T-cell (primary cell): ENCODE measurements at places on chromosomes 5 and 9.

DNA sequence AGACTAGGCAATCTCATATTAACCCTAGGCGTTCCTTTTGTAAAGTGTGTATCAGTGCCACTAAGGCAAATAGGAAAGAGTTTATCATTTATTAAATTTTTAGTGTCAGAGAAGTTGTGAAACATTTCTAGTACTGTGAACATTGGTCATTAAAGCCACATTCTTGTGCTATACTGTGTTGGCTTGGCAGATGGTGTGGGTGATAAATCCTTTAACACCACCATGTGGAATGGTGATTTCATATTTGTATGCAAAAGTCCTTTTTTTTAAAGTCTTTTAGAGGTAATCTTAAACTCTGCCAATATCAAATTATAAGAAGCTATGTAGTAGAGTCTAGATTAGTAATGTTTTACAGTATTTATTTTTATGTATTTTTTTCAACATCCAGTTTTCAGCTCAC is 18.1 kb downstream of the SLC12A2 start:
- DNase-seq = no peak

GRCh38 chr5:124438026-124438902 is 308.2 kb downstream of the ZNF608 start:
- no peak for DNase-seq

- no peak for DNase-seq
Measured at GRCh38 chr9:7265181-7265580, 507.4 kb downstream of the KDM4C start.

GRCh38 chr5:66072031-66072430 is 72.1 kb upstream of the SREK1 start:
- DNase-seq = no peak

DNA sequence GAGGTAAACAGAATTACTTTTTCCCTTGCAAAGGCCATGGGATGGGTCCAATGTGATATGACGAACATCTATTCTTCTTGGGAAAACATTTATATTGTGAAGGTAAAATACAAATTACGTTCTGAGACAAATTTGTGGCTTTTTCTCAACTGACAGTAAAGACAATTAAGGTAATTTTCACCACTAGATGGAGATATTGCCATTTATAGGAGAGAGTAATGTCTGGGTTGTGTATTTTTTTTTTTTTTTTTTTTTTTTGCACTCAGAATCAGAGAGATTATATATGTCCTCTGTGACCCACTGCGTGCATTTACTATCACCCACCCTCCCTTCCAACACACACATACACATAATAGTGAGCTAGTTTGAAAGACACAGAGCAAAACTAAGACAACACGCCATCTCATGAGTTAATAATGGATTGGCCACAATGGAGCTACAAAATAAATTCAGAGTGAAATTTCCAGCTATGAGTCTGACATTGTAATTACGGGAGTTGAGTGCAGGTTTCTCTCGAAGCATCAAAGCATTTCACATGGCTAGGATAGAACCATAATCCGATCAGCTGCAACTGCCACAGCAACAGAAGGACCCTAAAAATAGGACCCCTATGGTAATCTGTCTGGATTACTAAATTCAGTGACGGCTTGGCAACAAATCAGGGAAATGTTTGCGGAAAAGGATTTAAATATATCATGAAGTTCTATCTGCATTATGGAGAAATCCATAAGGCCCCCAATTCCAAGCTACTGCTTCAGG is 49.2 kb downstream of the ANXA1 start:
- no peak for DNase-seq

GRCh38 chr5:62982348-62982747 is 403.7 kb downstream of the LRRC70 start:
- no peak for DNase-seq

DNA sequence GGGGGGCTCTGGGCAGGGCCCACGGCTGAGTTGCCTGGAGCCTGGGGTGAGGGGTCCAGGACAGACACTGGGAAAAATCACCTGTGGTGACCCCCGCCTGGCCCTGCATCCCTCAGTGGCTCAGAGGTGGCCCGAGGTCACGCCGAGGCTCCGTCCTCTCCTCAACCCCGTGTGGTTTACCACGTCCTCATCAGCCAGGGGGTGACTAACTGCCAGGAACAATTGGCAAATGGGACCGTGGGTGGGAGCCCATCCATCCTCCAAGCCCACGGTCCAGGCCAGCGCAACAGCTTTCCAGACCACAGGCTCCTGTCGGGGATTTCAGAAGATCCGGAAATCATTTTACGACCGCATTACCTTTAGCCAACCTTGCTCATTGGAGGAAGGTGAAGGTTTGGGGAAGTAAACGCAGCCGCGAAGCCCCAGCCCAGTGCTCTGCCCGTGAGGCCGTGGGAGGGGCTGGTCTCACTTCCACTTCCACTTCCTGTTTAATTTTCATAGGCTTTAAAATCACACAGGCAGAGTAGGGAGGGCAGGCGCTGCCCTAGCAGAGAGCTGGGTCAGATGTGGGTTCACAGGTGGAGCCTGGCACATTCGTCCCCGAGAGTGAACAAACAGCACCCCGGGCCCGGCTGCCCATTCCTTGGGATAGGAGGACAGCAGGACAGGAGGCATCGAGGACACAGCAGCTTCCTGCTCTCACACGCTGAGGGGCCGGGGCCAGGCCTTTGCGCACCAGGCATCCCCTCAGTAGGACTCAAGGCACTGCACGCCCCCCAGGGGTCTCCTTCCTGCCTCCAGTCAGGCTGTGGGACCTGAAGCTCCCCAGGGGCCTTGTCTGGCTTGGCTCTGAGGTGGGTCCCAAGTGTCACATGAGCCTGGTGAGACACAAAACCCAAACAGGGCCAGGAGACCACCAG is 19.8 kb upstream of the SLC9A3 start:
- peak; percentile 38 for DNase-seq

- DNase-seq = no peak
Measured at GRCh38 chr9:107218829-107219485, 64.1 kb upstream of the RAD23B start.

- DNase-seq = no peak
Measured at GRCh38 chr5:54610197-54610944, 92.8 kb downstream of the SNX18 start.

DNA sequence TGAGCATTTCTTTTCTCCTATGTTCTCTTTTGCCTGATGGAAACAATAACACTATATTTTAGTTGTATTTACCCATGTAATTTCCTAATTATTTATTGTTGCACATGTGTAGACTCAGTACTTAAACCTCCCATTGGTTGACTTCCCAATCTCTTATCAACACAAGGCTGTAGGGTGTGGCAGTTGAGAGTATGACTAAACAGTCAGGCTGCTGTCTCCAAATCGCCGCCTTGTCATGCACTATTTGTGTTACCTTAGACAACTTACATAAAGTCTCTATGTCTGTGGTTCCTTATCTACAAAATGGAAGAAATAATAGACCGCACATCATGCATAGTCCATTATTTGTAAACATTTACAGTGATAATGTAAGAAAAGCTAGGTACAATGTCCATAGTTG is 68.9 kb upstream of the EFNA5 start:
- no peak for DNase-seq

DNA sequence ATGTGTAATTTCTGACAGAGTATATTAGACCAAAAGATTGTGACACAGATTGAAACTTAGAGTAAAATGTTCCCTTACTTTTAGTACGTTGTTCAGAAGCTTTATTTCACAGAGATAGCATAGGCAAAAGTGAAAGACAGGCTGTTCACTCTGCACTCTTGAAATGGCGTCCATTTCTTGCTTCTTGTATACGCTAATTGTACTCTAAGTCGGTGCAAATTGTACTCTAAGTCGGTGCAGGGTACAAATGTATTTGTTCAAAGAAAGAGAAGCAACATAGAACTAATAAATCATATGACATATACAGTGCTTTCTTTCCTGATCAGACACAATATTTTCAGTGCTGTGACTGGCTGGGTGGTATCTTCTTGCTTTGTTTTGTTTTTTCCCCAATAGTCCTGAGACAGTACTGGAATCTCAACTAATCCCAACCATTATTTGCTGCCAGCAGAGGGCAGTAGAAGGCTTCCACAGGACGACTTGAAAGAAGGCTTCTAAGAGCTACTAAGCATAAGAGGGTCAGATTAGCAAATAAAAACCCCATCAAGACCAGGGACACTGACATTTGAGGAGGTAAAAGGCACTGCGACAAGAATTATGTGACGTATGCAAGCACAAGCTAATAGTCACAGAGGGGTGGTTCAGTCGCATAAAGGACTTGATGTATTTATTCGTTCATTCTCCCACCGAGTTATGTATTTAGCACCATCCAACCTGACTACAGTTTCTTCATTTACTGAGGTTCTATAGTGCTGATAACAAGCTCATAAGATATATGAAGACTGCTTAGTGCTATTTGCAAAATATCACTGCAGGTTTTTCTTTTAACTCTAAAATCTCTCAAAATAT is 831.8 kb downstream of the TAF11L14 start:
- DNase-seq = no peak

DNA sequence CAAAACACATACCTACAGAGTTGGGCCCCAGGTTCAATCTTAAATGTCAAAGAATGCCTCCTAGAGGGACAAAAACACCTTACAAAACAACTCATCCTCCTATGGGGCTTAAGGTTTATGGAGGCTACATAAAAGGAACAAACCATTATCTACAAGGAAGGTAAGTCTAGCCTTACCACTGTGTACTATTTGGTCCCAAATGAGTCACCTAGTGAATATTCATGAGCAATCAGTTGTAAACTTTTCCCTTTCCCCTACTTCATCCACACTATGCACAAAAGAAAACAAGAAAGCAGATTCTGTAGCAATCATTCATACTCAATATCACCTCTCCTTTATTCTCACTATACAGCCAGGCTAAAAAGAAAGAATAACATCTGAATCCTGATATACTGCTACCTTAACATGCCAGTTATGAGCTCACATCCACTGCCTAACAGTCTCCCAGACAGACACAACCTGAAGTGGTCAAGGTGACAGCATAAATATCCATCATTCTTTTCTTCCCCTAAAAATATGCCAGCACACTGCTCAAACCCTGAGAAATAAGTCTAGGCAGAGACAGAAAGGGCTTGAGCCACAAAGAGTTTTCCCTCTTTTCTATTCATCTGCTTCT is 6.2 kb downstream of the OXCT1 start:
- no peak for DNase-seq

- DNase-seq = no peak
Measured at GRCh38 chr9:19618816-19619215, 170.0 kb downstream of the SLC24A2 start.

DNA sequence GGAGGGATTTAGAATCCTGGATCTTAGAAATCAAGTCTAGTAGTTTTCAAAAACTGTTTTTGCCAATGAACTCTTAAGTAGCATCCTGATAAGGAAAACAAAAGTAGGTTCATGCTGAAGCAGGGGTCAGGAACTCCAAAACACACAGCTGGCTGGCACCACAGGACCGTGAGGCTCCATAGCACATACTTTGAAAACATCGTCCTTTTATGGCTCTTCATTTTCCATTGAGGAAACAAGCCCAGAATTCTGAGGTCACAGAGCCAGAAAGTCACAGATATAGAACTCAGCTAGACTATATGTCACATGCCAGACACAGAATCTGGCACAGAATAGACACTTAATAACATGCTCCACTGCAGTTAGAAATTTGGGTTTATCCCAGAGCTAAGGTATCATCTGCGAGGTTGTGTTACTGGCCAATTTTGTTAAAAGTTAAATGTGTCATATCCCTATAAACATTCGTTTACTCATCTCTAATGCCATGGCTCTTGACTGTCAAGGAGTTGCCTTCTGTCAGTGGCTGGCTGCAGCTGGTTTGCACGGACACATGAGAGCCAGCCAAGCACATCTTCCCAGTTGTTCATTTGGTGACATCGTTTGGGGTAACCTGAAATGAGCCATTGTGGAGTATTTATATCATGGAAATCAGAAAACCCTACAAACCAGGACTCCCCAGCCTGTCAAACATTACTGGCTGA is 58.8 kb downstream of the FAM78A start:
- no peak for DNase-seq

DNA sequence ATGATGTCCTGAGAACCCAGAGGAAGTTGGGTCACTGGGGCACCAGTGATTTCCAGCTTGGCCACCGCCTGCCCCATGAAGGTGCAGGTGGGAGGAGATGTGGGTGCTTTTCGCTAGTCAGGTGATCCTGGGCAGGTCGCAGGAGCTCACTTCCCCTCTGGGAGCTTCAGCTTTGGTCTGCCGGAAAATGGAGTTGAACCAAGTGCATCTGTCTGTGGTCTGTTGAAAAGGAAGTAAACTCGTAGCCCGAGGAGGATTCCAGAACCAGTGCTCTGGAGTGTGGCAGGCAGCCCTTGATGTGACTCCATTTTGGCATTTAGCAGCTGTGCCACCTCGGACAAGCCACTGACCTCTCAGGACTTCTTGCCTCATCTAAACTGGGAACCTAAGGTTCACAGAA is 81.8 kb upstream of the HRH2 start:
- no peak for DNase-seq

- DNase-seq = no peak
Measured at GRCh38 chr5:65434122-65434521, 47.6 kb downstream of the ADAMTS6 start.

- DNase-seq = no peak
Measured at GRCh38 chr9:107112707-107113243, 170.3 kb upstream of the RAD23B start.

DNA sequence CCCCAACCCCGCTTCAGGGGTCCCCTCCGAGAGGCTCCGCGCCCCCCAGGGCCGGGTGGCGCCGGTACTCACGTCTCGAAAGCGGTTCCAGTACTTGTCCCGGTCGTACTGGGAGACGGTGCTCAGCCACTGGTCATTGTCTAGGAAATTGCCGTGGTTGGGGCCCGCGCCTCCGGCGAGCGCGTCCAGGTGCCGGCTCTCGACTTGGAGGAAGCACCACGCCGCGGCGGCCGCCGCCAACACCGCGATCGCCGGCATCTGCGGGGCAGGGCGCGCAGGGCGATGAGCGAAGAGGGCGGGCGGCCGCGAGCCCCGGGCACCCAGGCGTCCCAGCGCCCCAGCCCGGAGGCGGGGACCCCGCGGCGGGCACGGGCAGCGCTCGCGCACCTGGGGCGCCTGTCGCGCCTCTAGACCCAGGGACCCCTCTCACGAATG is 808 bp downstream of the SPOCK1 start:
- no peak for DNase-seq

DNA sequence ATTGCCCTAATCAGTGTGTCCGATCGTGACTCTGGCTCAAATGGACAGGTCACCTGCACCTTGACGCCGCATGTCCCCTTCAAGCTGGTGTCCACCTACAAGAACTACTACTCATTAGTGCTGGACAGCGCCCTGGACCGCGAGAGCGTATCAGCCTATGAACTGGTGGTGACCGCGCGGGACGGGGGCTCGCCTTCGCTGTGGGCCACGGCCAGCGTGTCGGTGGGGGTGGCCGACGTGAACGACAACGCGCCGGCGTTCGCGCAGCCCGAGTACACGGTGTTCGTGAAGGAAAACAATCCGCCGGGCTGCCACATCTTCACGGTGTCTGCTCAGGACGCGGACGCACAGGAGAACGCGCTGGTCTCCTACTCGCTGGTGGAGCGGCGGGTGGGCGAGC is 1.4 kb downstream of the PCDHA13 start:
- DNase-seq = no peak

- no peak for DNase-seq
Measured at GRCh38 chr9:15717290-15717967, 164.6 kb downstream of the CCDC171 start.

GRCh38 chr5:173302546-173303155 is 25.6 kb downstream of the STC2 start:
- DNase-seq = no peak

GRCh38 chr9:133742849-133743444 is 4.8 kb upstream of the SARDH start:
- peak; percentile 65 for DNase-seq
